ENCODE measurements at places on chromosomes 3 and 15.

GRCh38 chr3:156551261-156551660 lies 3.7 kb downstream of the SSR3 start:
- no peak for DNase-seq

DNA sequence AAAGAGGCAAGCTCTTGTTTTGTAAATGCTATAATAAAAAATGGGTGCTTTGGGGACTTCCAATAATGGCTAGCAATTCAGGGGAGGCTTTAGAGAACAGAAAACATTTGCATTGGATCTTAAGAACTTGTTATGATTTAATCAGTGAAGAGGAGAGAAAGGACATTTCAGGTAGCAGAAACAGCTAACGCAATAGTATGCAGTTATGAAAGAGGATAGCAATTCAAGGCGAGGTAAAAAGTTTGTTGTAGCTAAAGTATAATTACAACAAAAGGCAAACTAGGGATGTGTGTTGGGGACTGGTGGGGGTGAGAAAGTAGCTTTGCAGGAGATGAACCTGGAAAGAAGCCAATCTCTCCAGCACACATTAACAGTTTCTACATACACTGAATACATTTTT lies 558.7 kb upstream of the SEMA6D start:
- no peak for DNase-seq

- DNase-seq: no peak
Observed at GRCh38 chr15:68499620-68500312, 67.8 kb upstream of the ITGA11 start.

DNA sequence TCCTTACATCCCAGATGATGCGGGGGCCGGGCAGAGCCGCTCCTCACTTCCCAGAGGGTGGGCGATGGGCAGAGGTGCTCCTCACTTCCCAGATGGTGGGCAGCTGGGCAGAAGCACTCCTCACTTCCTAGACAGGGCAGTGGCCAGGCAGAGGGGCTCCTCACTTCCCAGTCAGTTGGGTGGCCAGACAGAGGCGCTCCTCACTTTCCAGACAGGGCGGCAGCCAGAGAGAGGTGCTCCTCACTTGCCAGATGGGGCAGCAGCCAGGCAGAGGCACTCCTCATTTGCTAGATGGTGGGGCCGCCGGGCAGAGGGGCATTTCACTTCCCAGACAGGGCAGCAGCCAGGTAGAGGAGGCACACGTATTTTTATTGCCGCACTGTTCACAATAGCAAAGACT lies 622.0 kb upstream of the KCNMB2 start:
- DNase-seq: no peak

GRCh38 chr3:61858054-61858453 lies 296.7 kb downstream of the PTPRG start:
- DNase-seq: no peak

DNA sequence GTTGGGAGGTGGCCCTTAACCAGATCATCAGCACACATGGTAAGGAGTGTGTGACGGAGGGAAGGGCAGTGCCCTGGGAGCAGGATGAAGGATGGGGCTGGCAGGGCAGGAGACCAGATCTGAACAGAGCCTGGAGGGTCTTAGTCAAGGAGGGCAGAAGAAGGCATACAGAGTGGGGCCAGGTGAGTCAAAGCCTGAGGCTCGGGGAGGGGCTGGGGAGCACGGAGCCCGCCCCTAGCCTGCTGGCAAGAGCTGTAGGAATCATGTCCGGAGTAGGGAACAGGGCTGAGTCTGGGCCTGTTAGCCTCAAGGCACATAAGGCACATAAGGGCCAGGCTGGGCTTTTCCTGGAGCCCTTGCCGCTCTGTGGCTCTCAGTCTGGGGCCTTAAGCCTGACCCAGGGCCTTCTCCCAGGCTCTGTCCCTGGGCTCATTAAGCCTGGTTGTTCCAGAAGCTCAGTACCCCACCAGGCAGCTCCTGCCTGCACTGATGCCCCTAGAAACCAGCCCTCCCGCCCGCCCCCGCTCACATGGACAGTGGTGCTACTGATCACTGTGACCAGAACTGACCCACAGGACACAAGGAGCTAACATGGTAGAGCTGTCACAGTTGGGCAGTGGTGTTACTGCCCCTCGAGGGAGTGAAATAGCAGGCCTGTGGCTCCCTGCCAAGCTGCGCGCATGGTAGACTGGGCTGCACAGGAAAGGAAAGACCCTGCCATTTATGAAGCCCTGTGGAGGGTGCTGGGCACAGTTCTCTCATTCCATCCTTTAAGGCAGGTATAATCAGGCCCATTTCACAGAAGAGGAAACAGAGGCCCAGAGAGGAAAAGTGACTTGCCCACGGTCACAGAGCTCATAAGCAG lies 14.6 kb downstream of the ISG20 start:
- no peak for DNase-seq

- DNase-seq: no peak
Observed at GRCh38 chr15:88142121-88142520, 114.4 kb downstream of the NTRK3 start.

DNA sequence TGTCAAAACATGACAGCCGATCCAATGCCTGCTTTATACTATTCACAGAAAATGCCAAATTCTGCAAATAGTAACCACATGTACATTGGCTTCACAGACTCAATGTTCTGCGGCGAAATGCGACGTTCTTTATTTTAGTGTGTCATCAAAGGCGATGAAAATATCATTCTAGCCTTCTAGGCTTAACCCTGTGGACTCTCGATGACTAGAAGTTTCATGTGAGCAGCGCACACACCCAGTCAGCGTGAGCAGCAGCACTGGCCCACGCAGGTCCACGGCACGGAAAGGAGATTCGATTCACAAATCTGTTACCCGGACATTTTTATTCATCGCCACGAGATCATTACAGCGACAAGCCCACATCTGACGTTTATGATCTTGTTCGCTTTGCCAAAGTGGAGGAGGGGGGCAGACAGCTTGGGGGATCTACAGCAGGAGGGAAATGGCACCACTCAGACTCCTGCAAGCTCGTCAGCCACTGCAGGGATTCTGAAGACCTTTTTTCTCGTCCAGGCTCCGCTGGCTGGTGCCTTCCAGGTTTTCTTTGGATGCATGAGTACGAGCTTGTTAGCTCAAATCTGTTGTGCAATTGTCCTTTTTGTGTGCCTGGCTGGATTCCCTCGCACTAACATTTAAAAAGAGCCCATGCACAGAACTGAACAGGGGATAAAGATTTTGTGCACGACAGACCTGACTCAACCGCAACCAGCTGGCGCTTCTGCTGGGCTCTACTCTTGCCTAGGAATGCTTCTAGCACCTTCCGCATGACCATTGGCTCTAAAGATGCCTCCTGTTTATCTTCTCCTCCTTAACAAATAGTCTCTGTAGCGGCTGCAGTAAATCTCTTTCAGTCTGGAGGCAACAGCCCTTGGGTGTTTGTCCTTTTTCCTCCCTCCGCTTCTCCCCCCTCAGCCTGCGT lies 938.4 kb downstream of the MCTP2 start:
- DNase-seq: peak; percentile 36

DNA sequence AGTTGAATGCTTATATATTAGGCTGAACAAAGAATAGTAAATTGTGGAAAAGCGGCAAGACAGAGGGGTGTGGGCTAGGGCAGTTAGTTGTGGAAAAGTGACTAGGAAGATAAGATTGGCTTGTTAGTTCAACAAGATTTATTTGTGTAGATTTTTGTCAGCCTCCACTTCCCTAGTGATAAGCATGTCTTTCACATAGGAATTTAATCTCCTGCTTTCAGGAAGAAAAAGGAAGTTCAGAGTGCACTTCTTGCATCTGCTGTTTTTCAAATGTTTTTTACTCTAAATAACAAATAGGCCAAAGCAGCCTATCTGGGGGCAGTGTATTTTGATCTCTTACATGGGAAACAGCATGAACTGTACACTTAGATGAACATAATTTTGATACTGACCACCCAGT lies 919.9 kb downstream of the NAALADL2 start:
- DNase-seq: no peak
